ENCODE measurements at places on chromosomes 7 and 10. TPM values are rescaled to one million over a fixed set of nuclear protein-coding genes. Genes with fewer than 3 reads are reported as not detected.

DNA sequence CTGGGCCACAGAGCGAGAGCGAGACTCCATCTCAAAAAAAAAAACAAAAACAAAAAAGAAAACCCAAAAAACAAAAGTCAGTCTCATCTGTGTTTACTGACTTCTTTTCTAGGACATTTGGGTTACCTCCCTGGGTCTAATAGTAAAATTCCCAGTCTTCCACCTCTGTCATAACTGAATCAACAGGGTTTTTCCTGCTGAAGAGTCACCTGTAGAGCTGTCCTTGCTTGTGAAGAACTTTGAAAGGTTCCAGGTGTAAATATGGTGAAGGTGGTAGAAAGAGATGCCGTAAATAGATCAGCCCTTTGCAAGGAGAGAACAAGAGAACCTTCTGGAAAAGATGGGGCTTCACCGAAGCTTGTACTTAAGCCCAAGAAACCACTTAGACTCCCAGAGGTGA is 112.7 kb upstream of the BTBD16 start:
- no peak for DNase-seq

- DNase-seq, result peak; percentile 88
Observed at GRCh38 chr7:151875942-151876898, 695 bp downstream of the PRKAG2 start.

DNA sequence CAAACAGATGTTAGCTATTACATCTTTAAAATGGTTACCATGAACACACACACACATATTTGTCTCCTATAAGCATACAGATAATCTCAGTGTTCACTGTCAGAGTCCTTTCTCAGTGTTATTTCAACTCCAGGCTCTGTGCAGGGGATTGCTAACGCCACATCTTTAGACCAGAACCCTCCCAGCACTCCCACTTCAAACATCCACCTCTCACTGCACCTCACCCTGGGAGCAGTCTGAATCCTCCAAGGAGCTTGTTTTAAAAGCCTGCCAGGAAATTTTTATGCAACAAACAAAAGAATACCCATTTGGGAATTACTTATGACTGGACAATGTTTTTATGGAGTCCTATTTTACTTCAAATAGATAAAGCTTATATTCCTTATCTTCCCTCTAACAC is 107.4 kb downstream of the PARD3 start:
- DNase-seq, result no peak

Gene MMD2
- total RNA-seq, result not detected
